ENCODE measurements at places on chromosomes 7 and 10.

DNA sequence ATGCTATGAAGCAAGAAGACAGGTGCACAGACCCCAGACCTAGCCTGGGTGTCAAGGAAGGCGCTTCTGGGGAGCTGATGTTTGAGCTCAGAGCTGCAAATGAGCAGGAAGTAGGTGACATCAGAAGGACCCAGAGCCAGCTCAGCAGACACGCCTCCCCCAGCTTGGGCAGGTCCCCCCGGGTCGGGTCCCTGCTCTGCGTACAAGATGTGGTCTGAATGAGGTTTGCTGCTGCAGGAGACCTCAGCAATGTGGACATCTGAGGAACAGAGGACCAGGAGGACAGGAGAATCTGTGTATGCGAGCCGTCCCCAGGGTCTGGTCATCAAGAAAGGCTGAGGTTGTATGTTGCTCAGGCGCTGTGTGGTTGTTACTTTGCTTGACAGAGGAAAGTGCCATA lies 51.8 kb downstream of the TACC2 start:
- DNase-seq: no peak
- H3K36me3 ChIP-seq: no peaks in the 10 kb centered on the region
- peaks cover 8% of the 10 kb centered on the region for H3K4me1 ChIP-seq
- H3K4me3 ChIP-seq: no peak overlapping the region

- no peak overlapping the region for H3K27ac ChIP-seq
- no peak for DNase-seq
- H3K27me3 ChIP-seq: no peaks in the 10 kb centered on the region
- no peaks in the 10 kb centered on the region for H3K36me3 ChIP-seq
- H3K4me3 ChIP-seq: no peak overlapping the region
These were observed 13.8 kb upstream of the STOX1 start for GRCh38 chr10:68813559-68813958.

DNA sequence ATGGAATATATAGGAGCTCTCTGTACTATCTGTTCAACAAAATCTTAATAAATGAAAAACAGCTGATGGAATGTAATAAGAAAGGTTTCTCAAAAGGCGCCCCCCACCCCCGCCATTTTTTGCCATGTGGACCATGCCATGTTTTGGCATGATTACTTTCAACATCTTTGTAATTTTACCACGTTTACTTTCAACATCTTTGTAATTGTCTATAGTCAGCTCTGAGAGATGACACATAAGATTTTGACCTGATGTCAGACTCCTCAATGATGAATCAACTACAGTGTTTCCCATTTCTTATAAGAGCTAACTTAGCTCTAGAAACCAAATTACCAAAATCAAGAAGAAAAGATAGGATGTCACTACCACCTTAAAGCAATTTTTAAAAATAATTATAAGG lies 144.9 kb upstream of the AHR start:
- H3K27ac ChIP-seq: no peak overlapping the region
- no peaks in the 10 kb centered on the region for H3K27me3 ChIP-seq
- no peaks in the 10 kb centered on the region for H3K36me3 ChIP-seq
- no peaks in the 10 kb centered on the region for H3K4me1 ChIP-seq
- no peak for DNase-seq

DNA sequence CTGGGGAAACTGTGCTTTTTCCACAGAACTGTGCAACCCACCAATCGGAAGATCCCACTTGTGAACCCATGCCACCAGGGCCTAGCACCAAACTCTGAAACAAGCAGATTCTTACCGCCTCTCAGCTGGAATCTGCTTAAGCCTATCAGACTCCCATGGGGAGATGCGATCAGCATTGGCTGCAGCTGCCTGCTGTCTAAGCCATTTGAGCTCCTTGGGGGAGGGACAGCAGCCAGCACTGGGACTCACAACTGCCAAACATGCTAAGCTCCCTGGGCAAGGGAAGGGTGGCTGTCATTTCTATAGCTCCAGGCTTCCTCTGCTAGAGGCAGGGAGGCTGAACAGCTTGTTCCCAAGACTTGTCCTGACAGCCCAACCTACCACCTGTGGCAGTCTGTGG lies 283.8 kb downstream of the CDK14 start:
- no peaks in the 10 kb centered on the region for H3K36me3 ChIP-seq
- no peak overlapping the region for H3K4me3 ChIP-seq
- H3K4me1 ChIP-seq: no peaks in the 10 kb centered on the region
- no peak for DNase-seq

DNA sequence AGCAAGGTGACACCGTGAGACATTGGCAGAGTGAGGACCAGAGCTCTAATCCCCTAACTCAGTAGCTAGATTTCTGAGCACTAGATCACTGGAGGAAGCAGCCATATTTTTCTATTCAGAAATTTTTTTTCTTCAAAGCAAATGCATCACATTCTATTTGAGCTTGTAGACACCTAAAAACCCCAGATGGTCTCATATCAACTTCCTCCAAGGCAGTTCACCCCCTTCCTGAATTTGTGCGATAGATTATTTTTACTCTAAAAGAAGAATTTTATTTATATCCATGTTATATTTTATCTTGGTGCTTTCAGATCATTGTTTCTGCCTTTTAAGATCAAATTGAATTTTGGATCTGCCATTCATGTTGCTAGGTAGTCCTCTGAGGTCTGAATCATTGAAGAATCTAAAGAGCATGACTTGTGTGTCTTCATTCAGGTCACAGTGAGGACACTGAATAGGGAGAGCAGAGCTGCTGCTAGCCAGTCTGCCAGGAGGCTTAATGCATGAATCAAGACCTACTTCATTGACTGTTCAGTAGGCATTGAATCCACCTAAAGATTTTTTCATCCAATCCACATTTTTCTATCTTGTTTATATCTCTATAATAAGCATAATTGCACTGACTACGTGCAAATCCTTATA lies 92.9 kb upstream of the LRRTM3 start:
- H3K27me3 ChIP-seq: no peaks in the 10 kb centered on the region
- no peaks in the 10 kb centered on the region for H3K36me3 ChIP-seq
- no peak overlapping the region for H3K27ac ChIP-seq
- no peak overlapping the region for H3K4me3 ChIP-seq

- H3K4me3 ChIP-seq: no peak overlapping the region
- no peaks in the 10 kb centered on the region for H3K27me3 ChIP-seq
- no peak for DNase-seq
- H3K36me3 ChIP-seq: no peaks in the 10 kb centered on the region
- no peaks in the 10 kb centered on the region for H3K4me1 ChIP-seq
- H3K27ac ChIP-seq: no peak overlapping the region
These were observed 516.1 kb downstream of the NRG3 start for GRCh38 chr10:82390866-82391658.

Measured in thyroid gland (tissue), 4 donors.